Stimulated activated CD8-positive, alpha-beta memory T cell treated with anti-CD3 and anti-CD28 coated beads, Interleukin-2, amount 100 ng/mL, for 1 hour (primary cell): ENCODE measurements at places on chromosomes 6 and 20.

DNA sequence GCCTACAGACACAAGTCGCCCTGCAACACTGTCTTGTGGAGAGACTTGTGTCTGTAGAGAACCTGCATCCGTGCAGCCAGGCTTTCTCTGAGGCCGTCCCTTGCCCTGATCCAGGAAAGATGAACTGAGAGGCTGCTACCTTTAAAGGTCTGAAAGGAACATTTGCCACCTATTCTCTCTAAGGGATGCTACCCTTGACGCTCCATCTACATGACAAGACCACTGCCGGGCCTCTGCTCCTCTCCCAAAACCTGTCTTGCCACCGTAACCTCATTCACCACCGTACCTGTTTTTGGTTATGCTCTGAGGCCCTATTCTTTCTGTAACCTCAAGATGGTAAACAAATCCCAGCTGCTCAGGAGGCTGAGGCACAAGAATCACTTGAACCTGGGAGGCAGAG lies 73.9 kb downstream of the FOXF2 start:
- no peak for DNase-seq

GRCh38 chr6:110664933-110665332 lies 150.3 kb downstream of the CDK19 start:
- no peak for DNase-seq

DNA sequence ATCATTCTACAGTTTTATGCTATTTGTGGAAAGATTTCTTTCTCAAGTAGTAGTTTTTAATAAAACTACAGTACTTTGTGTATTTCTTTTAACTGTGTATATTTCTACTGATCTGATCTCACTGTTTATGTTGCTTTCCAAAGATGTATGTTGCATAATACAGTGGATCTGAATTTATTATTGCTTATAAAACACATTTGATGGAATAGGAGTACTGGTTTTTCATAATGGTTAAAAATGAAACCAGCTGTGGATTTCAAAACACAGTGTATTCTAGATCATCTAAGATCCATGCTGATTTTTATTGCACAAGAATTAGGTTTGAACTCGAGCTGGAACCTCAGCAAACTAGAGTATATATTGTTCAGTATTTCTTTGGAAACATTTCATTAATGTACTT lies 8.0 kb downstream of the NKX2-4 start:
- no peak for DNase-seq

GRCh38 chr6:116369964-116370759 lies 585 bp upstream of the DSE start:
- DNase-seq, result no peak

DNA sequence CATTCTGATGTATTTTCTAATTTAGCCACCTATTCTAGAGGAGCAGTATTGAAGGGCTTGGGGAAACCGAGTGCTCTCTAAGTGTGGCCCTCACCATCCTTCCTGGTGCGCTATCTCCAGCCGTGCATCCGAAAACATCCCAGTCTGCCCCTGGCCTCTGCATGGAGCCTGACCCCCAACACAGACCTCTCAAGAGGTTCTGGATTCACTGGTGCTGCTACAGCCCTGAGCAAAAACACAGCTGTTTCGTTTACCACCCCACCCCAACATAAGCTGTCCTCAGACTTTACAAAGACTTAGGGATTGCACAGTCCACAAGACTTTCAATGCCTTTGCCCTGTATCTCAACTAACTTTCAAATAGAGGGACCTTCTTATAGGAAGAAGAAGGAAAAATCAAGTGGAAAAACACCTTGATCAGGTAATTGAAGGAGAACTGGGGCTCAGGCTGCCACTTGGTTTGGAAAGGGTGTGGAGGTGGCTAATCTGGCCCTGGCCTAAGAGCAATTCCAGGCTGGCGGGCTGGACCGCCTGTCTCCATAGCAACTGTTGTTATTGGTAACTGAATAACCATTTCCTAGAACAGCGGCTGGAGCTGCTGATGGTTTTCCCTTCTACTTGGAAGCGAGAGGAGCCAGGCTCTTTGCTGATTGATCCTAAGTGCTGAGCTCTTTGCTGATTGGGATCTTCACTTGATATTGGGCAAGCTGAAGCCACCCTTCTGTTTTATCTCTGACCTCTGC lies 90.2 kb upstream of the TOX2 start:
- DNase-seq, result no peak

GRCh38 chr6:35493307-35493983 lies 3.4 kb downstream of the TEAD3 start:
- DNase-seq, result no peak

DNA sequence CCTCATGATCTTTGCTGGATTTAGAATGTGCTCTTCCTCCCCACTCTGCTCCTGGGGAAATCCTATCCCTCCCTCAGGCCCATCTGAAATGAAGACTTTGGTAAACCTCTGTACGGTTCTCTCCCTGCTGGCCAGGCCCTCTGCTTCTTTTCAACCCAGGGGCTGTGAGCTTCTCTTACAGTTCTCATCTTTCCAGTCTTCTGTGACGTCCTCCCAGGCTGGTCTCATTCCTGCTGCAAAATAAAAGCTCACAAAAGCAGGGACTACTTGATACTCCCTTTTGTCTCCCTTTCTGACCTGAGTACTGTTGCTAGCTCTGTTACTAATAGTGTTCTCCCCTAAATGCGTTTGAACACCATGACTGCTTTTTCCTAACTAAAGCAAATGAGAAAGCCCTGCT lies 46.3 kb downstream of the UNC5CL start:
- DNase-seq, result no peak

GRCh38 chr6:167402195-167402686 lies 77.4 kb downstream of the TTLL2 start:
- no peak for DNase-seq

- DNase-seq, result no peak
Observed at GRCh38 chr6:112620812-112621569, 273.9 kb downstream of the RFPL4B start.

DNA sequence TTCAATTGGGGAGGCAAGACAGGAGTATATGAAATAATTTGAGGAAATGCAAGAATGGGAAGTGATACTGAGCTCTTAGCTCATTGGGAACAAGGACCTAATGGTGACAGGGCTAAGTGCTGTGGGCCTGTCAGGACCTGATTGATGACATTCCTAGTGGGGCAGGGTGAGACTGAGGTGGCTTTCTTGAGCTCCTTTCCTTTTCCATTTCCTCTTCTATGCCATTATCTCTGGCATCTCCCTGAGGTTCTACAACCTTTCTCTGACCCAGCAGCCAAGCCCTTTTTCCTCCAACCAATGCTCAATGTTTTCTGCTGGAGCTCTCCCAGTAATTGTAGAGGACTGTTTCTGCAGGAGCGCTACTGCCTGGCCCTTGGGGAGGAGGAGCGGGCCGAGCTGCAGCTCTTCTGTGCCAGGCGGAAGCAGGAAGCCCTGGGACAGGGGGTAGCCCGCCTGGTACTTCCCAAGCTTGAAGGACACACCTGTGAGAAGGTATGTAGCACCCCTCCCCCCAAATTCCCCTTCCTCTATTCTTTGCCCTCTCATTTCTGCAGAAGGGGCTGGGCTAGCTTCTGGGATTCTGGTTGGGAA lies 2.8 kb upstream of the TOMM6 start:
- DNase-seq, result no peak

DNA sequence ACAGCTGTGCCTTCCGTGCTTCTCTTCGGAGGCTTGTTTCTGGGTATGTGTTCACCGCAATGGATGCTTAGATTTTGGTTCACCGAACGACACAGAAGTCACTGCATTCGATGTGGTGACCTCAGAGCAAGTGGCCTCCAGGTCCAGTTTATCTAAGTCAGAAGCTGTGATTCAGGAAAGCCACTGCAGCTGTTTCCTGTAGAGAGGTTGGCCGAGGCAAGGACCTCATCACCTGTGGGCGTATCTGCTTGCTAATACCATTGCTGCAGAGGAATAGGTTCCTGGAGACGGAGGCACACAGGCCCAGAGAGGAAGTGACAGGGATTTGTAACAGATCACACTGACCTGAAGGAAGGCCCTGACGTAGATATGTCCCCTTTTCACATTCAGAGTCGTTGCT lies 82.7 kb downstream of the FARS2 start:
- no peak for DNase-seq

DNA sequence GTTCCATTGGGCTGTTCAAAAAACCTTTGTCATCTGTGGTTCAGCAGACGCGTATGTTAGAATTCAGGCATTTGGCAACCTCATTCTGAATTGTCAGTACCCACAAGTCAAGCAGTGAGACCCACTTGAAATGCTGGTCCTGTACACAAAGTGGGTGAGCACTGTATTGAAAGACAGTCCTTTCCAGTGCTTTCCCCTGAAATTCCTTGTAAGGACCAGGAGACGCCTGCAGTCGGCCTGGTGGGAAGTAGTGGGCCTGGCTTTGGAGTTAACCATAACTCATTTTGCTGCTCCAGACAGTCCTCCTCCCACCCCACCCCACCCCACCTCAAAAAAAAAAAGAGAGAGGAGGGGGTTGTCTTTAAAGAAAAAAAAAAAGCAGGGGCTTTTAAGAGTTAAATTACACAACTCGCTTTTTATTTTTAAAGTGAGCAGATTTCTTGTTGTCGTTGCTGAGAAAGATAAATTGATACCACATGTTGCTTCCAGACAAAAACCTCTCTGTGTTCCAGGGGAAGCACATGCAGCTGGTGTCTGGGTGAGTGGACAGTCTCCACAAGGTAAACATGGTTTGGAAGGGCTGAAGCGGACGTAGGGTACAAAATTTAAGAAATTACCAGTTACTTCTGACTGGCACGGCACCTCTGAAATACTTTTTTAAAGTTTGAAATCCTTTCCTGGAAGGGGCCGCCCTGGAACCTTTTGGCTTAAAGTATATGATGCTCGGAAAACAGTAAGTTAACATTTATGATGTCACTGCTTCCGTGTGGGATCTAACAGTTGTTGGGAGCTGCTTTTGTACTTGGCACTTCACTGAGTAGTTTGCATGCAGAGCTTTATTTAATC lies 95.3 kb downstream of the FOXO3 start:
- DNase-seq, result no peak
